Choroid plexus epithelial cell (primary cell): ENCODE measurements at places on chromosomes 7 and 10.

- DNase-seq = no peak
Observed at GRCh38 chr10:62270020-62270419, 1.4 kb upstream of the RTKN2 start.

- DNase-seq = peak; percentile 9
Observed at GRCh38 chr10:24034571-24034970, 174.4 kb upstream of the KIAA1217 start.

DNA sequence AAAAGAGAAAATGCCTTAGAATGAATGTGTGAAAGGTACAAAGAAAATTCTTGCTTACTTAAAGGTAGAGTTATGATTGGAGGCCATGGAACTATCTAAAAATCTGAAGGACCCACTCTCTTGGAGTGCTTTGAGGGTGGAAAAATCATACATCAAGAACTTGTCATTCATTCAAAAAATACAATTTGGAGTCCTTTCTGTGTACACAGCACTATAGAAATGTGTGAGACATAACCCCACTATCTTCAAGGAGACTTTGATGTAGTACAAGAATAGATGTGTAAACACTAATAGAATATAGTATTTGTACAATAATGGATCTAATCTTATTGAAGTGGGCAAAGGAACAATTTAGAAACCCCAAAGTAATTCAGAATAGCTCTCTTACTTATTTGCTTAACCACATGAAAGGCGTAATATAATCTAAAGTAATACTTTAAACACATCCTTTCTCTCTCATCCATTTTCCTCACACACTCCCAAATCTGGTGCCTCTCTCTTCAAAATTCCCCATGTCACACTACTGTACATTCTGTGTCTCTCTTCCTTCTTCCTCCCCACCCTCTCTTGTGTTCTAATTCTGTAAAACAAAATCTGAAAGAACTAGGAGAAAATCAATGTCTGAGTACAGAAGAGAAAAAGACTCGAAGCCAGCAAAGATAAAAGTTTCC is 166.7 kb downstream of the DNAJB9 start:
- no peak for DNase-seq

DNA sequence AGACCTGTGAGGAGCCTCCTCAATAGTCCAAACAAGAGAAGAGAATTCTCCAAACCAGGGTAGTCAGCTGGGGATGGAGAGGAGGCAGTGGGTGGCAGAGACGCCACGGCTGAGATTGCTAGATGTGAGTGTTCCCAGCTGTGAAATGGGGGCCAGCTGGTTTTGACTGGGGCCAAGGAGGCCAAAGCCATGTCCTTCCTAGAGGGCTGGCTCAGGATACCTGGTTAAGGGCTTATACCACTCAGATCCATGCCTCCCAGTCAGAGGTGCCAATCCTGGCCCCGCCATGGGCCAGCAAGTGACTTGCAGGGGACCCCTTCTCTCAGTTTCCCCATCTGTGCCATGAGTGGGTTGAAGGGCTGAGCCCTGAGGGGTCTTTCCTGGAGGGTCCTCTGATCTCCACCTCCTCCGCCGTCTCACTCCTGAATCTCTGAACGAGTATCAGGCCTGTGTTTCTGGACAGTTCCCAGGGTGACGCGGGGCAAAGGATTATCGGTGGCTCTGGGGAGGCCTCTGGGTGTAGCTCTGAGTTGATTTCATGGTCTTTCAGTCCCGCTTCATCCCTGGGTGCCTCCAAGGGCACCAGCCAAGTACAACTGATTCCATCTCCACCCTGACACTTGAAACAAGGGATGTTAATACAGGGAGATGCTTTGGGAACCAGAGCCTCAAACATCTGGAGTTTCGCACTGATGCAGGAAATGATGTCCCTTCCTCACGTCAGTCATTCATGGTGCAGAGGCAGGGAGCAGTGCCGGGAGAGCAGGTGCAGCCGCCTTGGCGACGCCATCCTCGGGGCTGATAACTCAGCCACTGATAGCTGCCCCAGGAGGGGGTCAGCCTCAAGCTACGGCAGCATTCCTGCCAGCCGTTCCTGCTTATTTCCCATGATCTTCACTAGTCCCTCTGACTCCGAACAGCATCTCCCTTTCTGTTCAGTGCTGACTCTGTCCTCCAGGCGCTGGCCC is 126.7 kb downstream of the RGS10 start:
- no peak for DNase-seq

DNA sequence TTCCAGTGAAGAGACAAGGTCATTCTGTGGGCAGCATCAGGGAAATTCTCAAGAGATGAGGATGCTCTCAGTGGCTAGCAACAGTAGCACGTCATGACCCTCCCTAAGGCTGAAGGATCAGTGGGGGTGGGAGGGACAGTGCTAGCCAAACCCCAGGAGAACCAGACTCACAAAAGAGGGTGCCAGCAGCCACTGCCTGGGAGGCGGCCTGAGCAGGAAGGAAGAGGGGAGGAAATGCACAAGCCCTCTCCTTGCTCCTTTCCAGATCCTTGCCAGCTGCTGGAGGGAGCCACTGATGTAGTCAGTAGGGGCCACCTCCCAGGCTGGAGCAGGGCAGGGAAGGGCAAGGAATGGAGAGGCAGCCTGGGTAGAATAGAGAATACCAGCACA is 302.7 kb downstream of the RPS24 start:
- DNase-seq = peak; percentile 54

DNA sequence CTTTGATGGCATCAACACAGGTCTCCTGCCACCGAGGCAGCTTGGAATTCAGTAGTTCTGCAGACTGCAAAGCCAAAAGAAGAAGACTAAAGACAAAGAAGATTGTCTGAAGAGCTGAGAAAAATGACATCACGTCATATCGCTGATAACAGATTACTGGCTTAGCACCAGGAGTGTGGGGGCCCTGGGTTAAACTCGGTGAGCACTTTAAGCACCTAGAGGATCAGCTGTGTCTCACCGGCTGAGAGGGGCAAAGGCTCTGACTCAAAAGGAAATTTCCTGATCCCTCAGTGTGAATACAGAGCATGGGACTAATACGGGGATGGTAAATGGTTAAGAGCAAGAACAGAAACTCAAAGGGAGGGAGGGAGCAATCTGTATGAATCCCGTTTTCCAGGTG is 30.7 kb downstream of the BRI3 start:
- DNase-seq = no peak

GRCh38 chr10:57657164-57657765 is 610.4 kb downstream of the IPMK start:
- DNase-seq = peak; percentile 83

GRCh38 chr10:11150231-11150731 is 132.6 kb downstream of the CELF2 start:
- no peak for DNase-seq

GRCh38 chr7:151432658-151433521 is 7.1 kb downstream of the CRYGN start:
- no peak for DNase-seq
